Neuronal stem cell (in vitro differentiated cells): ENCODE measurements at places on chromosomes 12 and 14.

- no peak overlapping the region for H3K4me3 ChIP-seq
- no peaks in the 10 kb centered on the region for H3K27me3 ChIP-seq
- DNase-seq: no peak
- H3K27ac ChIP-seq: no peak overlapping the region
These were observed 3.6 kb upstream of the CDK17 start for GRCh38 chr12:96403870-96404269.

DNA sequence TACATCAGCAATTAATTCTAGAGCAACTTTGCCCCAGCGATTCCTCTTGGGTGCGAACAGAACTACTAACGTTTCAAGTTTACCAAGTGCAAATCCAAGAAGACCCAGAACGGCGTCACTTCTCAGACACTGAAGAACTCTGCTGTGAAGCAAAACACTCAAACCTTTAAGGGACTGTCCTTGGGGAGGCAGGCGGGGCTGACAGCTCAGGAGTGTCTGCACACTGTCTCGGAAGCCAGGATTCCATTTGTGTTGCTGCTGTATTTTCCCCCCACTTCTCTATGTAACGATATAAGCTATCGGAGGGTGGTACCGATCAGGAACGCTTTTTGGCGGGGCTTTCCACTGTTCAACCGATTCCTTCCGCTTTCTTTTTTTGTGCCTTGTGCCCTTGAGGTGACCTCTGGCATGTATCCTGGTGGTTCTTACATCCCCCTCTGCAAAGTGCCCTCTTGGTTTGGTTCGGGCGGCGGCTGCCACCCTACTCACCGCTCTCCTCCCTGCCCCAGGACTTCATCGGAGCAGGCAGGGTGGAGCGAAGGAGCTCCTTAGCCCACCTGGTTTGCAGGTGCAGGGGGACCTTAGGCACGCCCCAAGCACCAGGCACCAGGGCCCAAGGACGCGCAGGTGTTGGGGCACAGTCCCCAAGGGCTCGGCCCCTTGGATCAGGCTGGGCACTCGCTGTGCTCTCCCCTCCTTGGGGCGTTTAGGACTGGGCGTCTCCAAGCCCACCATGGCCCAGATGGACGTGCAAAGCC lies 19.2 kb upstream of the MLXIP start:
- peaks cover 75% of the 10 kb centered on the region for H3K36me3 ChIP-seq
- DNase-seq: no peak
- H3K4me1 ChIP-seq: peaks cover 7% of the 10 kb centered on the region

- no peak for DNase-seq
- H3K4me1 ChIP-seq: peaks cover 2% of the 10 kb centered on the region
- no peaks in the 10 kb centered on the region for H3K36me3 ChIP-seq
- no peak overlapping the region for H3K27ac ChIP-seq
These were observed 58.7 kb downstream of the ST8SIA1 start for GRCh38 chr12:22275843-22276242.

GRCh38 chr14:97414718-97415098 lies 617.5 kb downstream of the VRK1 start:
- peaks cover 37% of the 10 kb centered on the region for H3K27me3 ChIP-seq
- H3K4me1 ChIP-seq: peaks cover 6% of the 10 kb centered on the region
- no peak for DNase-seq
- H3K36me3 ChIP-seq: no peaks in the 10 kb centered on the region
- no peak overlapping the region for H3K27ac ChIP-seq
- no peak overlapping the region for H3K4me3 ChIP-seq

- H3K4me1 ChIP-seq: no peaks in the 10 kb centered on the region
- H3K4me3 ChIP-seq: no peak overlapping the region
- no peaks in the 10 kb centered on the region for H3K36me3 ChIP-seq
- H3K27ac ChIP-seq: no peak overlapping the region
- no peaks in the 10 kb centered on the region for H3K27me3 ChIP-seq
- no peak for DNase-seq
These were observed 413.4 kb upstream of the USP15 start for GRCh38 chr12:61846765-61847164.

GRCh38 chr12:25695574-25695973 lies 142.5 kb upstream of the LMNTD1 start:
- no peaks in the 10 kb centered on the region for H3K4me1 ChIP-seq
- H3K27ac ChIP-seq: no peak overlapping the region
- no peaks in the 10 kb centered on the region for H3K36me3 ChIP-seq
- no peaks in the 10 kb centered on the region for H3K27me3 ChIP-seq

DNA sequence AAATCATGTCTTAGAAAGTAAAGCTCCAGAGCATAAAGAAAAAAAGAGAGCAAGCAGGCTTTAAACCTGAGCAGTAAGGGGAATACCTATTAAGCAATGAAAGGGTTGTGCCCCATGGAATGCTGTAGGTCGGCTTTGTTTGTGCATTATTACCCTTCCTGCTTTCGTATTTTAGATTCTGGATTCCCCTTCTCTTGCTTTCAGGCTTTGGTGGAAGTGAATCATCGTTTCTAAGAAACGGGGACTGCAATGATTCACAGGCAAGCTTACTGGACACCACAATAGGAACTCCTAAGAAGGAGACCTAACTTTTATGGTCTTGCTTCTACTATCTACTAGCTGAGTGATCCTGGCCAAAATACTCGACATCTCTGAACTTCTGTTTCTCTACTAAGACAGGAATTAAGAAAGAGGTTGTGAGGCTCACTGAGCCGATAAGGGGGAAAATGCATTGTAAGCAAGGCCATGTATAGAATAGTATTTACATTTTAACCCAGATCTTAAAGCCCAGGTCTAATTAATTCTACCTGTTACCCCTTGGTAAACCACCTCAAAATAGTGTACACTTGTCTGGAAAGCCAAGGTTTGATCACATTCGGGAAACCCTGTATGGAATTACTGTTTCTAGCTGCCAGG lies 1.2 kb upstream of the BMAL2 start:
- H3K27me3 ChIP-seq: no peaks in the 10 kb centered on the region
- H3K4me1 ChIP-seq: peaks cover 16% of the 10 kb centered on the region
- no peak for DNase-seq
- H3K27ac ChIP-seq: no peak overlapping the region
- H3K36me3 ChIP-seq: peaks cover 13% of the 10 kb centered on the region

DNA sequence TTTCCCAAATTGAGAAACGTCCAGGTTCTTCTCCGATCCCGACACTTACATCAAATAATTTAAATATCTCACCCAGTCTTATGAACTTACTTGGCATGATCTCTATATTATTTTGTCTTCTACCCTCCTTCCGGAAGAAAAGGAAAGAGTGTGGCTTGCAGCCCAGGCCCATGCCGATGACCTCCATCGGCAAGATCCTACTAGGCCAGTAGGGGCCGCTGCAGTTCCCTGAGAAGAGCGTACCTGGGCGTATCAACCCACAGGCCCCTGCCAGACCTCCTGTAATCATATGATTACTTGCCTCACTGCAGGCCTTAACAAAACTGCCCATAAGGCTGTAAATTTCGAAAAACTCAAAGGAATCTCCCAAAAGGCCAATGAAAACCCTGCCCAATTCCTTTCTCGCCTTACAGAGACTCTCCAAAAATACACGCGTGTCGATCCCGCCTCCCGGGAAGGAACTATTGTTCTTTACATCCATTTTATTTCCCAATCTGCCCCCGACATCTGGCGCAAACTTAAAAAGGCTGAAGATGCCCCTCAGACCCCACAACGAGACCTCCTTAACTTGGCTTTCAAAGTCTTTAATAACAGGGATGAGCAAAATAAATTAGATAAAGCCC lies 69.6 kb downstream of the MOK start:
- peaks cover 3% of the 10 kb centered on the region for H3K4me1 ChIP-seq
- no peak overlapping the region for H3K27ac ChIP-seq
- DNase-seq: peak; percentile 65
- peaks cover 4% of the 10 kb centered on the region for H3K36me3 ChIP-seq
- H3K27me3 ChIP-seq: no peaks in the 10 kb centered on the region
- no peak overlapping the region for H3K4me3 ChIP-seq

DNA sequence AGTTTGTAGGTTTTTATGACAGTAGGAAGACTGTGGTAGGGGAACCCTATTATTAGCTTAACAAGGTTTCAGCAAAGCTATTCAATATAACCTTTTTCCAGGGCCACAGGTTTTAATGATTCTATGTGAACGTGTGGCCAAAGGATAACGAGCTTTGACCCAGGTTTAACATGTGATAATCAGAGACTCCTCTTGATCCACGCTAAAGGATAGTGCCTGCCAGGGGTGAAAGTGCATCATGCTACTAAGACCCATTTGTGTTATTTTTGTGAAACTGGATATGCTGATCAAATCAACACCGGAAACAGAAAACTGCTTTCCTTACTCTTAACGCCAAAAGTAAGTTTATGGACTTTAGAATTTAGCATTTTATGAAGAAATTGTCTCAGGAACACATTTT lies 909 bp upstream of the TAOK3 start:
- DNase-seq: no peak
- H3K27me3 ChIP-seq: peaks cover 8% of the 10 kb centered on the region
- peaks cover 8% of the 10 kb centered on the region for H3K4me1 ChIP-seq
- no peak overlapping the region for H3K4me3 ChIP-seq
- H3K36me3 ChIP-seq: no peaks in the 10 kb centered on the region

DNA sequence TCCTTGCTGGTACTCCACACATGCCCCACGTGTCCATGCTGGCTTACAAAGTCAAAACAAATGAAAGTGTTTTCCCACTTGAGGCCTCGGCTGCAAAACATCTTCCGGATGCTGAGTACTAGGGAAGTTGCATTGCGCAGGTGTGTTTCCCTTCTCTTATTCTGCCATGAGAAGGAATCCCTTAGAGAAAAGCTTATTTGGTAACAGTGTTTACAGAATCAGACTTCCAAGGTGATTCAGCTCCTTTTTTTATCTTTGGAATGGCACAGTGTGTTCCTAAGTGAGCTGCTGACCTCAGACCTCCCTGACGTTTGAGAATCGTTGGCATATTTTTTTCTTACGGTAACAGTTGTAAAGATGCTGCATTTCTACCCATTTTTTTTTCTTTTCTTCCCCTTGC lies 211.3 kb downstream of the ESR2 start:
- H3K27me3 ChIP-seq: no peaks in the 10 kb centered on the region
- H3K4me3 ChIP-seq: no peak overlapping the region
- H3K4me1 ChIP-seq: no peaks in the 10 kb centered on the region
- H3K27ac ChIP-seq: no peak overlapping the region

DNA sequence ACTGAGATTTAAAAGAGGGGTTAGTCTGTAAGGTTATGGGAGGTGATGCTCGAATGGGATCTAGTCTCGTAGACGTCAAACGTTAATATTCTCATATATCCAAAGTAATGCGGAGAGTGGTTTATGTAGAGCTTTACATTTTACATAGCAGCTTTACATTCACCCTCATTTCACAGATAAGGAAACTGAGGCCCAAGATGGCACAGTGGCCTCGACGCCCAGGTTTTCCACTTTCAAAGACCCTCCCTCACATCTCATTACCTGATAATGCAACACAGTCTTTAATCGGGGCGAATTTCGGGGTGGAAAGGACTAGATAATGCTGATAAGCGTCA lies 450 bp upstream of the TDG start:
- H3K36me3 ChIP-seq: peaks cover 2% of the 10 kb centered on the region
- no peak for DNase-seq
- peak overlapping the region; percentile 71 for H3K4me3 ChIP-seq
- peaks cover 9% of the 10 kb centered on the region for H3K4me1 ChIP-seq

DNA sequence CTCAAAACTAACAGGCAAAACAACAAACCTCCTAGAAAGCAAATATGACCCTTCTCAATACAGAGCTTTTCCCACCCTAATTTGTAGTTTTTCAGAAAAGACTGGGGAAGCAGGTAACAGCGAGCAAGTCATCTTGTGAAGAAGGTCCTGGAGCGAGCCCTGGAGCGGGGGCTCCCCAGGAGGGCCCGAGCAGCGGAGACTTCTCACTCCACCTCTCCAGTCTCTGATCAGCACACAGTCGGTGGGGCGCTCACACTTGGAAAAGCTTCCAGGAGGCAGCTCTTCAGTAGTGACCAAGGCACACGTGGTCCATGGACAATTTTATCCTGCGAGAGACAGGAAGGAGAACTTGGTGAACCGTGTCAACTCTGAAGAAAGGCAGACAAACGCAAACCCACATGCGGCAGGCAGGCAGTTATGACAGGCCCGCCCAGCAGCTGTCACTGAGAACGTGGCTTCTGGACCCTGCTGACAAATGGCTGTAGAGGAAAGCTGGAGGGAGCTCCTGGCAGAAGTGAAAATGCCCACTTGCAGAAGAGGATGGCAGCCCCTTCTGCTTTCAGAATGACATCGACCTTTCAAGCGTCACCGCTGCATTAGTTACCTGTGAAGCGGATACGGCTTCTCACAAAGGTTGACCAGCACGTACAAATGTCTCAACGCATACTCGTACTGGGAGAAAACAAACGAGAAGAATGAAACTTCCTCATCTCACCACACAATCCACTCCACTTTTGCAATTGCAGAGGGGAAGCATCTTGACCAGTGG lies 44.2 kb downstream of the LGMN start:
- DNase-seq: no peak
- H3K4me1 ChIP-seq: peaks cover 2% of the 10 kb centered on the region
- H3K36me3 ChIP-seq: peaks cover 20% of the 10 kb centered on the region
- no peak overlapping the region for H3K27ac ChIP-seq
- H3K4me3 ChIP-seq: no peak overlapping the region
- H3K27me3 ChIP-seq: no peaks in the 10 kb centered on the region

DNA sequence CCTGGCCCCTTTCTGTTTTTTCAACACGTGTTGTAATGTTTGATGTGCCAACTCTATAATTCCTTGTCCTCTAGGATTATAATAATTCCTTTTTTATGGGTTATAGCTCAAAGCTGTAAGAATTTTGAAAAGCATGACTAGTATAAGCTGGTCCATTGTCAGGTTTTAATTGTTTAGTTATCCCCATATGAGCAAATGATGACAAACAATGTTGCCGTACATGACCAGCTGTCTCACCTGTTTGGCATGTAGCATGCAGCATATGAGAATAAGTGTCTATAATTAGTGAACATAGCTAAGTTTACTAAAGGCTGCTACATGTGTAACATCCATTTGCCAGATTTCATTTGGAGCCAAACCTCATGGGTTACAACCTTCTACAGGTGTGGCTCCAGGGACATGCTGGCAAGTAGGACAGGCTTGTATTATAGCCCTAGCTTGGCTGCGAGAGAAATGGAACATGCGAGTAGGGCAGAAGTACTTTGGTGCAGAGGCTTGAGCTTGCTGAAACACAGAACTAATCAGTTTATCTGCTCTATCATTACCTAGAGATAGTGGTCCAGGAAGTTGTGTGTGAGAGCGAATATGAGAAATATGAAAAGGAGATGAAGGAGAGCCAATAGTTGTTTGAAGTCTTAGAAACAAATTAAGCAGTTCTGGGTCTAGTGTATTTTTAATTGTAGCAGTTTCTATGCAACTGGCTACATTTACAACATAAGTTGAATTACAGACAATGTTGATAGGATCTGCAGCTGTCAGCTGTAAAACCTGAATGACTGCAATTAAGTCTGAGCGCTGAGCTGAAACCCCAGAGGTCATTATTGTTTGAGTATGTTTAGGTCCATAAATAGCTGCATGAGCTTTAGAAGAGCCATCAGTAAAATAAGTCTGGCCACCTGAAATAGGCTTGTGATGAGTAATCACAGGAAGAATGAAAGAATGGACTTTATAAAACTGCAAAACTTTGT lies 22.6 kb upstream of the MAPKAPK5 start:
- no peaks in the 10 kb centered on the region for H3K36me3 ChIP-seq
- no peak overlapping the region for H3K27ac ChIP-seq
- DNase-seq: no peak
- peaks cover 14% of the 10 kb centered on the region for H3K4me1 ChIP-seq
- H3K4me3 ChIP-seq: no peak overlapping the region
